Thoracic aorta (tissue), 2 donors: ENCODE measurements at places on chromosomes 13 and 19.

DNA sequence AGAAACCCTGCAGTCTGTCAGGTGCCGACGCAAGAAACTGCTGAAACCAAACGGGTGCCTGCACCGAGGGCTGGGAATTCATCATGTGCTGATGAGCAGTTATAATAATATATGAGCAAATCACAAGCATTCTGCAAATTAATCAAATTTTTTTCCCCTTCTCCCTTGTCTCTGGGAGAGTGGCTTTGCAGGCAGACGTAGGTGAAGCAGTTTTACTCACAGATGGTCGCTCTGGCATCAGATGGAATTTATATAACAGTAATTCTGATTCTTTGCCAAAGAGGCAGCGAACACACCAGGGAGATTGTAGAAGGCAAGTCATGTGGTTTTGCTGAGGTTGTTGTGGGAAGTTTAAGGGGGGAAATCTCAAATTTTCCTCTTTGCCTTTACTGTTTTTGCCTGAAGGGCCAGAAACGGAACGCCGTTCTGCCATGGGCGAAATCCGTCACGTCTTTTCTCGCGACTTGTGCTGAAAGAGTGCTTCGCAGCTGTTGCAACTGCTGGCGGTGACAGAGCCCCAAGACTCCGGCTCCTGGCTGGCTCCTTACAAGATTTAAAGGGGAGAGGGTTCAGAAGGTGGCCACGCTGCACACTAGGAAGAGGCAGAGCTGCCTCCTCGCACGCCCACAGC is 320.1 kb downstream of the ZNF536 start:
- DNase-seq: no peak

DNA sequence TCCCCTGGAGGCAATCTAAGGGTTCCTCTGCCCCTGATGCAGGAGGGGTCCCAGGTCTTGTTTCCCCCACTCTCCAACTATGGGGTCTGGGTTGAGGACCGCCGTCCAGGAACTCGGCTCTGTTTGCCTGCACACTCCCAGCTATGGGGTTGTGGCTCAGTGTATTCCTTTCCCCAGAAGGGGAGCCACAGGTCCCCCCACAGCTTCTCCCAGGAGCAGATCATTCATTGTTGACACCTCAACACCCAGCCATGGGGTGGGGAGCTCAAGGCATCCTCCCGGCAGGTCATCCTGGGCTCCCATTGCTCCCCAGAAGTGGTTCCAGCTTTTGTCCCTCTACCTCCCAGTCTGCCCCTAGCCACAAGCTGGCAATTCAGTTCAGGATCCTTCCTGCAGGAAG is 975 bp downstream of the ZNF358 start:
- DNase-seq: no peak

DNA sequence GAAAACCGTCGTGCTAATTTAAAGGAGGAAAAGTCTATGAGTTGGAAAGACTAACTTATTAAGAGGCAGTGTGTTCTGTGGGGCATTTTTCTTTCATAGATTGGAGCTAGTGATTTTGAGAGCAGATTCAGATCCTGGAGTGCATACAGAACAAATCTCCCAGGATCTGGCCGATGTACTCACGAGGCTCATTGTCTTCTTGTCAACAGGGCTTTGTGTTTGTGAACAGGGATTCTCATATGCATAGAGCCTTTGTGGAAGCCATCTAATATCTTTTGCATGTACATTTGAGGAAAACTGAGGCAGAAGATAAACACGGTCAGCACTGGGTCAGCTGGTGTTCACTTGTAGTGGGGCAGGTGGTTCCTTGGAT is 482.9 kb upstream of the TSHZ3 start:
- no peak for DNase-seq

- peak; percentile 75 for DNase-seq
Measured at GRCh38 chr19:49801966-49802661, 11.0 kb downstream of the FUZ start.

GRCh38 chr19:32287811-32288227 is 57.6 kb upstream of the ZNF507 start:
- DNase-seq: peak; percentile 11

DNA sequence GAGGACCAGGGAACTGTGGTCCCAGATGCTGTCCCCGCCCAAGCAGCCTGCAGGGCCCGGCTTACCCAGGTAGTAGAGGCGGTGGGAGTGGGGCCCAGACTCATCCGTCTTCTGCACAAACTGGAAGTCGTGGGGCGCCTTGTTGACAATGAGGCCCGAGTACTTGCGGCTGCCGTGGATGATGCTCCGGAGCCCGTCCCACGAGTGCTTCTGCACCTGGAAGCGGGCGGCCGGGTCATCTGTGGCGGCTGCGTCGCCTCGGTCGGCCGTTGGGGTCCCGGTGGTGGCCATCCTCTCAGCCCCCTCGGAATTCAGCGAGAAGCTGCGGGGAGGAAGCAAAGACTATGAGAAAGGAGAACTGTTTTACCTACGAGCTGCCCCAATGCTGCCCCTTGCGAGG is 9.6 kb downstream of the DPP9 start:
- no peak for DNase-seq

DNA sequence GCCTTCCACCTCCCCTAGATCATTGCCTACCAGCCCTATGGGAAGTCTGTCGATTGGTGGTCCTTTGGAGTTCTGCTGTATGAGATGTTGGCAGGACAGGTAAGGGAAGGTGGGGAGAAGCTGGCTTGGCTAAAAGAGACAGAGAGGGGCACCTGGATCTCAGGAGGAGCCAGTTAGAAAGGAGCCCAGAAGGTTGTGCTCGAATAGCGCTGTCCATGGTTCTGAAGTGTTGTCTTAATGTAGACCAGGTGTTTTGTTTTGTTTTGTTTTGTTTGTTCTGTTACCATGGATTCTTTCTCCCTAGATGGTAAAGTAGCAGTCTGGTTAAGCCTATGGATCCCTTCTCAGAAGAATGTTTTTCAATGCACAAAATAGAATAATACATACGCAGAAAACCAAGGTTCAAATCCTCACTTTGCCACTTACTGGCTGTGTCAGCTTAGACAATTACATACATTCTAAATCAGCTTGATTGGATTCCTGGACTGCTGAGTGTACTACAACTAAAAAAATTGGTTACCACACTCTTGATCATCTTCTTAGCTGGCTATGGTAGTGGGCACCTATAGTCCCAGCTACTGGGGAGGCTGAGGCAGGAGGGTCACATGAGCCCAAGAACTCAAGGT is 5.9 kb upstream of the CACNG7 start:
- DNase-seq: no peak
